ENCODE measurements at places on chromosomes 12 and 14.

GRCh38 chr14:92317511-92317910, 5.5 kb upstream of the SLC24A4 start:
- no peak for DNase-seq

DNA sequence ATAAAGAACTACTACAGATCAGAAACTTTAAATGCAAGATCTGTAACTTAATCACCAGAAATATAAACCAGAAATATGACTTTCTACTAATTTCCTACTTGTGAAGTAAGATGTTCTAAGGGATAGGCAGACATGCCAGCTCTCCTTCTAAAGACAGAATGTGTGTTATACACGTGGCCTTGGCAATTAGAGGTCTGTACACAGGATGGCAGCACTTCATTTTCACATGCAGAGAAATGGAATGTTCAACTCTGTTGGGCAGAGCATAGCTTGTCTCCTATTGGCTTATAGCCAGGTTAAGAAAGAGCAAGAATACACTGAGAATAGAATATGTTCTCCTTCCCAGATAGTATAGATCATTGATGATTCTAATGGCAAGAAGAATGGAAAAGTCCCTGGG, 403.8 kb downstream of the DAD1 start:
- DNase-seq, result no peak

- no peak for DNase-seq
Observed at GRCh38 chr14:102362084-102362483, 606 bp downstream of the CINP start.

- no peak for DNase-seq
Observed at GRCh38 chr12:123482876-123483275, 24.9 kb downstream of the SNRNP35 start.

DNA sequence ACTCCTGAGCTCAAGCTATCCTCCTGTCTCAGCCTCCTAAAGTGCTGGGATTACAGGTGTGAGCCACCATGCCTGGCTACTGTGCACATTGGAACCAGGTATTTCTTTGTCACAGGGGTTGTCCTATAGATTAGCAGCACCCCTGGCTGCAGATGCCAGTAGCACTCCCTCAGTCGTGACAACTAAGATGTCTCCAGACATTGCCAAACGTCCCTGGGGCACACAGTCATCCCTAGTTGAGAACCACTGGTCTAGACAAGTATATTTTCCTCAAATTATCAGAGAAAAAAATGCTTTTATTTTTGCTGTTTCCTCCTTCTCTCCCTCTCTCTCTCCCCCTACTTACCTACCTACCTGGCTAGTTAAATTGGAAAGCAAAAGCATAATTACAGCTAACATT, 17.9 kb upstream of the P2RX7 start:
- DNase-seq, result no peak

DNA sequence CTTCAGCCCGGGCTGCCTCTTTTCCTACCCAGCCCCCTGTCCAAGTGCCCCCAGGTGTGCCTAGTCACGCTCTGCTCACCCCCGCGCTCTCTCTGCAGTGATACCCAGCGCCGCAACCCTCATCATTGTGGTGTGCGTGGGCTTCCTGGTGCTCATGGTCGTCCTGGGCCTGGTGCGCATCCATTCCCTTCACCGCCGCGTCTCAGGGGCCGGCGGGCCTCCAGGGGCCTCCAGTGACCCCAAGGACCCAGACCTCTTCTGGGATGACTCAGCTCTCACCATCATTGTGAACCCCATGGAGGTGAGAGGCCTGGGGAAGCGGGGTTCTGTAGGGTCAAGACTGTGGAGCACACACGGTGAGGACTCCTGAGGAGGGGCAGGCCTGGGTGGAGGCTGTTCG, 27.2 kb downstream of the CLSTN3 start:
- DNase-seq, result no peak

GRCh38 chr12:112762753-112763152, 28.8 kb upstream of the RPH3A start:
- DNase-seq, result no peak

- DNase-seq, result no peak
Observed at GRCh38 chr14:55454264-55455002, 14.0 kb upstream of the TBPL2 start.

DNA sequence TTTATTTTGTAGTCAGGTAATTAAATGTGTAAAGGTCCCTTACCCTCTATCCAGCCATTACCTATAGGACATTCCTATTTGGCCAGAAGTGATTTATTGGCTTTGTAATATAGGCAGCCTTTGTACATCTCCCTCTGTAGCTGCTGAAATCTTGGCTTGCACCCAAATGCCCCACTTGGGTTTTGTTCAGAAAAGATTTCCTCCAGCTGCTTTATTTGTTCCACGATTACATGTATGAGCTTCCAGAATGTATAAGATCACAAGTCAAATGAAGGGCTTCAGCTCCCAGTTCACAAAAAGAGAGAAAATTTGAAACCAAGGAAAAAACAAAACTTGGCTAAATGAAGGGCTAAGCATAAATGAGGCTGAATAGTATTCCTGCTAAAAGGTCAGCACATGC, 103.4 kb downstream of the EFCAB11 start:
- DNase-seq, result no peak

DNA sequence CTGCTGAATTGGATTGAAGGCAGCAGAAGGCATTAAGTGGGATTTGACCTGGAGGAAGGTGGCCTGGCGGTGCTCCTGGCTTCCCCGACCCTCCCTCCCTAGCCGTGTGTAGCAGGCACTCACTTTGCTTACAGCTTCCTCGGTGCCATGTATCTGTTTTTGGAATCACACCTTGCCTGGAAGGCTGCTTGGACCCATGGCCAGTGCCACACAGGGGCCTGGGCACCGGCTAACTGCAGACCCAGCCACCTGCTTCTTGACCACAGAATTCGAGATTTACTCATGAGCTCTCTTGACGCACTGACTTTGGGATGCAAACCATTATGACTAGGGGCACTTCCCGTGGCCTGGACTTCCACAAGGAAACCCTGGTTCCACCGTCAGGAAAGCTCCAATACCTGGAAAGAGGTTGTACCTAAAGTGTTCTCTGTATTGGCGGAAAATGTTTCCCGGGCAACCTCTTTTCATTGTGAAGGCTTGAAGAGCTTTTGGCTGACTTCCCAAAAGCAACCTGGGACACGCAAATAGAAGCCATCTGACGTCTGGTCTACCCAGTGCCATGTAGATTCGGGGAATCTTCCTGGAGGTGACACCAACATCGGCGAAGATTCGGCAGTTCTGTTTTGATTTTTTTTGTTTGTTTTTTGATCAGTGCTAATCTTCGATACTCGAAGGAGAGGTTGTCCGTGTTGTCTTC, 125.6 kb upstream of the RTL1 start:
- DNase-seq, result no peak

DNA sequence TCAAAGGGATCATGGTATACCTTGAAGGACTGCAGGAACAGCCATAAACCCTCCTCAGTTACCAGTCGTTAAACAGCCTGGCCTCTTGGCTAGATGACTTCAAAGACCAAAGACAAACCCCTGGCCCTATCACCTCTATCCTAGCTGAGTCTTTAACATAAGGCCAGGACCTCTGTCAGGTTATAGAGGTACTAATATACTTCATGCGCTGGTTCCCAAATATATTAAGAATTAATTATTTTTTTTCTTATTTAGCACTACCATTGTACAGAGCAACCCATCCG, 459.8 kb downstream of the RAD51B start:
- no peak for DNase-seq

- DNase-seq, result no peak
Observed at GRCh38 chr14:95818581-95818980, 58.1 kb upstream of the TUNAR start.

DNA sequence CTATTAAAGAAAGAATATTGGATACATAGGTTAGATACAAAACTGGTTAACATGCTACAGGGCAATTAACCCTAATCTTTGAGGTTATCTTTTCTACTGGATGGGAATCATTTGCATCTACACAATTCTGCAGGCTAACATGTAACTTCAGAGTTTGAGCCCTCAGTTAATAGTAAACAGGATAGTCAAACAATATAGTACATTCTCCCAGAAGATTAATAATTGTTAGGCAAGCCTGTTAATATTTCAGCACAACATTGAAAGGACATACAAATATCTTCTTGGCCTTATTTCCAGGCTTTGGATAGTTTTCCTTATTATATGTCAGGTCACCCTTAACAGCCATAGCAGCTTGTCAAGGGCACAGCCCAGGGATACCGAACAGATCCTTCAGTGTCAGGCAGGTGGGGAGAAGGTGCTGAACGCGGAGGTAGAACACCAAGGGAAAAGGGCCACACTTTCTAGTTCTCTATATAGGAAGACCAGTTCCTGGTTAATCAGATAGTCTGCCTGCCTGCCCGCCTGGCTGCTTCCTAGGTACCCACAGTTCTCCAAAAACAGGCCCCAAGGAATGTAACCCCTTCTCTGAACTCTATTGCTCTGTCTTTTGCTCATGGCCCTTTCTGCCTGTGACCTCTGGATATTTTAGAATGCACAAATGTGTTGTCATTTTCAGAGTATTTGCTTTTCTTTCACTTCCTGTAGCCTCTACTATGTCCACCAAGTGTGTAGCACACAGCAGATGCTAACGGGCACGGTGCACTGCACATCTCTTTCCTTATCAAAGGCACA, 256.0 kb downstream of the PCNX1 start:
- no peak for DNase-seq

DNA sequence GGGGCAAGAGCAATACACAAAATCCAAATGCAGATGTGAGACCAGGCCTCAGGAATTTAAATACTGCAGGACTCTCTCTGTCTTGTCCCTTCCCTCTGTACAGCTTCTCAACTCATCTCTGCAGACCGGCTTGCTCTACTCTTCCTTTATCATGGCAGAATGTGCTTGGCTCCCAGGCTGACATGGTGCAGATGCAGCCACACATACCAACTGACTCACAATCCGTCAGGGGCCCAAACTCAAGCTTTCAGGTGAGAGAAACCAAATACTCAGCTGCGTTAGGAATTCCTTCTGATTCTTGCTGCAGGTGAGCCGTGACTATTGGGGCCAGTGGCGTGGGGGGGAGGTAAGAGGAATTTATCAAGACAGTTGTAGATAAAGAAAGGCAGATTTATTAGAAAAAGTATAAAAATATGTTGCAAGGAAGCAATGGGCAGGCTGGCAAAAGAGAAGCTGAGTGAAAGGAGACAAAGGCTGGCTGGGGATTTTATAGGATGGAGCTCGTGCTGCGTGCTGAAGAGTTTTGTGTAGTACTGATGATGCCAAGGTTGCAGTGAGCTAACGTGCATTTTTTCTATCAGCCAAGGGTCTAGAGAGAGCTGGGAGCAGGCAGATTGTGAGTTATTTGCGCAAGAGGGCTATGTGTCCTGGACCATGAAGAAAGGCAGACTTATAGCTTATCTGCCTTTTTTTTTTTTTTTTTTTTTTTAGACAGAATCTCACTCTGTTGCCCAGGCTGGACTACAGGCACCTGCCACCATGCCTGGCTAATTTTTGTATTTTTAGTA, 5.0 kb upstream of the LGALS3 start:
- DNase-seq, result no peak

GRCh38 chr14:96177766-96178375, 26.8 kb upstream of the BDKRB2 start:
- DNase-seq, result no peak

DNA sequence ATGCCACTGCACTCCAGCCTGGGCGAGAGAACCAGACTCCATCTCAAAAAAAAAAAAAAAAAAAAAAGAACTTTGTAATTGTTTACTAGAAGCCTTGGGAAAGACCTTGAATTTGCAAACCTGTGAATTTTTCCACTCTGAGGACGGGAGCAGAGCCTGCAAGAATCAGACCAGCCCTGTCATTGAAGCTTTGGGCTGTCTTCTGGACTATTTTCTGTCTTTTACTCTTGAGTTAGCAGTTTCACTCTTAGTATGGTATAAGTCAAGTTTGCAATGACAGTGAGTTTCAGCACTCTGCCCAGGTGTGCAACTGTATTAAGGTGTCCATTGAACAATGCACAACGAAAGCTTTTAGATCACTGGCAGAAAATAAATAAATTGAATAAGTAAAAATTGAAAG, 81.4 kb upstream of the KRAS start:
- DNase-seq, result no peak

- DNase-seq, result no peak
Observed at GRCh38 chr12:94571556-94571955, 78.8 kb downstream of the TMCC3 start.

- no peak for DNase-seq
Observed at GRCh38 chr14:79842270-79842669, 369.0 kb downstream of the DIO2 start.

DNA sequence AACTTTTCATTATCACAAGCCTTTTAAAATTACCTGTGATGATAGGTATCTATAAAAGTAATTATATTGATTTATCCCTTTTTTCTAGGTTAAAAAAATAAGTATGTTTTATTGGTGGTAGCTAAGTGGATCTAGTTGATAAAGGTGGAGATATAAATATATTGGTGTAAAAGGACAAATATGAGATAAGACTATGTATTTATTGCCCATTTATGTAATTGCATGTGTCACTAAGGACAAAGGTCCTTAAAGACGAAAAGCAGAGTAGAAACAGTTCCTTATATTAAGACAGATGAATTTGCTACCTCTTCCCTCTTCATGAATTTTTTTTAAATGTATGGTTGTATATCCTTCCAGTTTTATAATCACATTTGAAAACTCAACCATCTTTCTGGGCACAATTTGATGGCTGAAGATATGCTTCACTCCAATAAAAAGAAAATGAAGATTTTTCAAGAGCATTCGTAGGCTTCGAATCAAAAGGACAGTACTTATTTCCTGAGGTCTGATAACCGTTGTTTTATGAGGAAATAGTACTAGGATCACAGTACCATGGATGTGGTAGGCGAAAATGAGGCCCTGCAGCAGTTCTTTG, at the start of gene MYRFL:
TSS of gene MYRFL (plus strand) at position 262 of the 595 bp plus-strand sequence. CDS start at position 553, 291 bp downstream.
- DNase-seq, result no peak

GRCh38 chr14:84584511-84584910, 945.4 kb upstream of the FLRT2 start:
- no peak for DNase-seq

- no peak for DNase-seq
Observed at GRCh38 chr12:27751386-27752047, 28.5 kb upstream of the KLHL42 start.

DNA sequence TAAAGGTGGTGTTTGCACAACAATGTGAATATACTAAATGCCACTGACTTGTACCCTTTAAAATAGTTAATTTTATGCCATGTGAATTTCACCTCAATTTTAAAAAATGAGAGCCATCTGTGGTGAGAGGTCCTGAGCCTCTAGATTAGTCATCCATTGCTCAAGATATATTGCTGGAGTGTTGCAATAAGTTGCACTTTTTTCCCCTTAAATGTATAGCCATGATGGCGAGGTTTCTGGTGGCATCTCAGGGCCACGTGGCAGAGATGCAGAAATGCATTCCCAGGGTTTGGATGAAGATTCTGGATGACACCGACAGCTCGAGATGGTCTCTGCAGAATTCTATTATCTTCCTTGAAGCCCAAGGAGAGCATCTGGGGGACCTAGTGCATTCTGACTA, 153.7 kb downstream of the AACS start:
- DNase-seq, result no peak

- DNase-seq, result no peak
Observed at GRCh38 chr14:49992036-49992435, 99.2 kb downstream of the ARF6 start.

DNA sequence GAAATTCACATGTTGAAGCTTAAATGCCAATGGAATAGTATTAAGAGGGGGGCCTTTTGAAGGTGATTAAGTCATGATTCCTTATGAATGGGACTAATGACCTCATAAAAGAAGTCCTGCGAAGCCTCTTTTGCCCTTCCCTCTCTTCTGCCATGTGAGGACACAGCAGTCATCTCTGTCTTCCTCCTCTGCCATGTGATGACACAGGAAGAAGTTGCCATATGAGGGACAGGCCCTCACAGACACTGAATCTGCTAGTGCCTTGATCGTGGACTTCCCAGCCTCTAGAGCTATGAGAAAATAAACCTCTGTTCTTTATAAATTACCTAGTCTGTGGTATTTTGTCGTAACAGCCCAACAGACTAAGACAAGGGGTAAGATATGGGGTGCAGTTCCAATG, 100.7 kb downstream of the VCPKMT start:
- no peak for DNase-seq
